Aorta (tissue), 5 donors: ENCODE measurements at places on chromosomes 7 and 10.

- no peak overlapping the region for H3K27ac ChIP-seq
- H3K4me1 ChIP-seq = no peaks in the 10 kb centered on the region
- H3K4me3 ChIP-seq = no peak overlapping the region
- DNase-seq = no peak
These were observed 331.8 kb downstream of the CALN1 start for GRCh38 chr7:72080341-72080766.

DNA sequence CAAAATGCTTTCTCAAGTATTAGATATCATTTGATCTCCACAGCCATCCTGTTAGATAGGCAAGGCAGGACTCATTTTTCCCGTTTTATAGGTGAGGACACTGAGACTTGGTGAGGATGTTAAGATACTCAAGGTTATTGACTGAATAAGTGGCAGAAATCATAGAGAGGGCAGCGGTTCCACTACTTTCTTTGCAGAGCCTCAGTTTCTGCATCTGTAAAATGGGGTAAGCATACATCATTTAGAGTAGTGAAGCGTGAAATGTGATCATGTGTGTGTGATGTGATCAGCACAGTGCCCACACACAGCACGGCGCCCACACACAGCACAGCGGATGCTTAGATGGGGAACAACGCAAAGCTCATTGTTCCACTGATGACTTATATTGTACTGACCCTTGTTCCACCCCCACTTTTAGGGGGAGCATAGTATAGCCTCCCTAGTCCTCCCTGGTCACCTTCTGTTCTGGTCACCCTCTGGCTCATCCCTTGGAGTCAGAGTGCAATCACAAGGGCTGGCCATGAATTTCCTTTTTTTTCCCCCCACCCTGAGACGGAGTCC, 10.5 kb downstream of the UBTD1 start:
- peak; percentile 36 for DNase-seq
- H3K27me3 ChIP-seq = no peaks in the 10 kb centered on the region
- H3K27ac ChIP-seq = no peak overlapping the region
- no peak overlapping the region for H3K4me3 ChIP-seq
- H3K4me1 ChIP-seq = no peaks in the 10 kb centered on the region

GRCh38 chr7:117790251-117790650, 83.0 kb downstream of the CTTNBP2 start:
- H3K4me1 ChIP-seq = no peaks in the 10 kb centered on the region
- H3K36me3 ChIP-seq = no peaks in the 10 kb centered on the region
- H3K27me3 ChIP-seq = no peaks in the 10 kb centered on the region
- H3K27ac ChIP-seq = no peak overlapping the region

GRCh38 chr7:95686109-95686508, 86.2 kb upstream of the DYNC1I1 start:
- no peak overlapping the region for H3K27ac ChIP-seq
- no peaks in the 10 kb centered on the region for H3K4me1 ChIP-seq
- DNase-seq = no peak
- H3K4me3 ChIP-seq = no peak overlapping the region
- no peaks in the 10 kb centered on the region for H3K36me3 ChIP-seq
- no peaks in the 10 kb centered on the region for H3K27me3 ChIP-seq

DNA sequence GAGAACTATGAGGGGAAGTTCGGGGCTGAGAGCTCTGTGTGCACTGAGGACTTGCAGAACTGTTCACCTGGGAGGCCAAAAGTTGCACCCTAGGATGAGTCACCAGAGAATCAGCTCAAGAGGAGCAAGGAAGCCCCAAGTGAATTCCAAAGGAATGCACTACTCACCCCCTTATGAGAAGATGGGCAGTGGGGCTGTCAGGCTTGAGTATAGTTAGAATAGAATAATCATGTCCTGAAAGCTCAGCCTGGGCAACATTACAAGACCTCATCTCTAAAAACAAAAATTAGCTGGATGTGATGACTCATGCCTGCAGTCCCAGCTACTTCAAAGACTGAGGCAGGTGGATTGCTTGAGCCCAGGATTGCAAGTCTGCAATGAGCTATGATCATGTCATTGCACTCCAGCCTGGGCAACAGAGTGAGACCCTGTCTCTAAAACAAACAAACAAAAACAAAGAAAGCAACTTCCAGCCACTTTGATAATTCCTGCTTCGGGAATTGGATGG, 30.0 kb downstream of the MAP3K8 start:
- H3K36me3 ChIP-seq = no peaks in the 10 kb centered on the region
- no peak for DNase-seq
- no peaks in the 10 kb centered on the region for H3K27me3 ChIP-seq

- no peaks in the 10 kb centered on the region for H3K36me3 ChIP-seq
- no peak for DNase-seq
- H3K4me1 ChIP-seq = no peaks in the 10 kb centered on the region
- no peaks in the 10 kb centered on the region for H3K27me3 ChIP-seq
These were observed 100.4 kb upstream of the DNAJC1 start for GRCh38 chr10:22103701-22104470.

- no peak overlapping the region for H3K4me3 ChIP-seq
- no peak for DNase-seq
- no peaks in the 10 kb centered on the region for H3K36me3 ChIP-seq
- no peak overlapping the region for H3K27ac ChIP-seq
- H3K27me3 ChIP-seq = no peaks in the 10 kb centered on the region
These were observed 141.2 kb downstream of the MLLT10 start for GRCh38 chr10:21675157-21675796.

DNA sequence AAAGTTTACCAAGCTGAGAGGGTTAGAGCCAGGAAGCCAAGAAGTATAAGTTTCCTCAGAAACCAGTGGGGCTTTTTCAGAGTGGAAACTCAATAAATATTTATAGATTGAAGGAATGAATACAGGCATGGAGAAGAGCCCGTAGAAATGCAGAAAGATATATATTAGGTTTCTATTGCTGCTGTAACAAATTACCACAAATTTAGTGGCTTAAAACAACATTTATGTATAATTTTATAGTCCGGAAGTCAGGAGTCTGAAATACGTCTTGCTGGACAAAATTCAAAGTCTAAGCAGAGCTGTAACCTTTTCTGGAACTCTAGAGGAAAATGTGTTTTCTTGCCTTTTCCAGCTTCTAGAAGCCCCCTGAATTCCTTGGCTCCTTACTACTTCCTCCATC, 107.3 kb upstream of the SEMA3D start:
- no peaks in the 10 kb centered on the region for H3K27me3 ChIP-seq
- H3K27ac ChIP-seq = no peak overlapping the region
- no peaks in the 10 kb centered on the region for H3K36me3 ChIP-seq

DNA sequence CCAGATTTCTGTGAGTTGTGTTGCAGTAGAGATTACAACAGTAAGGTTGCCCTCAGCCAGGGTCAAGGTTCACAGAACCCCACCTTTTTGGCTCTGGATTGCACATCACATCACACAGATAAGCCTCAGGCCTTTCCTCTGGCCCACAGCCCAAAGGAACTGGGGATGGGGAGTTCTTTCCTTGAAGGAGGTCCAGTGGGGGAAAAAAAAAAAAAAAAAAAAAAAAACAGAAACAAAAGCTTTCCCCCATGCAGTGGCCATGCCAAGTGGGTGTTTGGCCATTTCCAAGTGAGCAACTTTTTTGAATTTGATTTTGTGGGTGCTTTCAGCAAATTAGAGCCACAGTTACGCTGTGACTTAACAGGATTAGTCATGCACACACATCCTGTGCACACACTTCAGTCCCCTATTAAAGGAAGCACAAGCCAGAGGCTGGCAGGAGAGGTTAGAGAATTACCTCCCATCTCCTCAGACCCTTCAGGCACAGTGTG, 79.3 kb upstream of the NANOS1 start:
- H3K36me3 ChIP-seq = no peaks in the 10 kb centered on the region
- no peaks in the 10 kb centered on the region for H3K27me3 ChIP-seq
- no peak overlapping the region for H3K4me3 ChIP-seq
- DNase-seq = no peak

DNA sequence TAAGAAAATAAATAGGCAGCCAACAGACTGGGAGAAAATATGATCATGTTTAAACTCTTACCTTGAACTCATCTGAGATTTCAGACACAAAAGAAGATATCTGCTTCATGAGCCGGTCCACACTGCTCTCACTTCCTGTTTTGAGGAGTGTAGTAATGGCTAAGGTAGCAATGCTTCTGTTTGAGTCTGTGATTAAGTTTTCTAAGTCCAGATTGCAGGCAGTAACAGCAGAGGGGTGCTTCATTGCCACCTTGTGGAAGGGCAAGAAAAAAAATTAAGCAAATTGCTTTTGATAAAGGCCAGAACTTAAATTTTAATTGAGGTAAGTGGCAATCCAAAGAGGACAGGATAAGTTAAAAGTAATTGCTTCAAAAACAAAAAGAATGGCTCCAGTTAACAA, 69.1 kb downstream of the MEST start:
- no peak for DNase-seq
- H3K4me1 ChIP-seq = no peaks in the 10 kb centered on the region
- no peak overlapping the region for H3K27ac ChIP-seq
- no peak overlapping the region for H3K4me3 ChIP-seq

GRCh38 chr10:19412531-19412930, 363.9 kb downstream of the MALRD1 start:
- no peak for DNase-seq
- H3K4me3 ChIP-seq = no peak overlapping the region
- no peaks in the 10 kb centered on the region for H3K4me1 ChIP-seq
- no peak overlapping the region for H3K27ac ChIP-seq
- no peaks in the 10 kb centered on the region for H3K27me3 ChIP-seq

DNA sequence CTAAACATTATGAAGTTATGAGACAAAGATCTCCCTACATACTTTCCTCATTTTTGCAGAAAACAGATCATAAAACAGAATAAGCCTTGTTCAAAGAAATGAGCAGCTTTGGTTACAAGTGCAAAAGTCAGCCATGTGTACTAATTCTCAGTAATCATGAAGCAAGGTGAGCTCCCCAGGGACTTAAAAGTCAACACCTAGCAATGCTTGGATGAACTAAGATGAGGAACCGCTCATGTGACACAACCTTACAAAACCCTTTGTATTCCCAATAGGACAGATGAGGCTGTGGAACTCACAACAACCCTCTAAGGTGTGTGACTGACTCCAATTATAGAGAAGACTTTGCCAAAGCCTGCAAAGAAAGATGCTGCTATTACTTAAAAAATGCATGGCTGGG, 154.5 kb downstream of the SLC25A13 start:
- H3K4me1 ChIP-seq = no peaks in the 10 kb centered on the region
- H3K27ac ChIP-seq = no peak overlapping the region
- no peaks in the 10 kb centered on the region for H3K27me3 ChIP-seq
- DNase-seq = no peak

GRCh38 chr7:15113752-15114151, 211.2 kb upstream of the DGKB start:
- no peak for DNase-seq
- H3K36me3 ChIP-seq = no peaks in the 10 kb centered on the region
- H3K27me3 ChIP-seq = no peaks in the 10 kb centered on the region

DNA sequence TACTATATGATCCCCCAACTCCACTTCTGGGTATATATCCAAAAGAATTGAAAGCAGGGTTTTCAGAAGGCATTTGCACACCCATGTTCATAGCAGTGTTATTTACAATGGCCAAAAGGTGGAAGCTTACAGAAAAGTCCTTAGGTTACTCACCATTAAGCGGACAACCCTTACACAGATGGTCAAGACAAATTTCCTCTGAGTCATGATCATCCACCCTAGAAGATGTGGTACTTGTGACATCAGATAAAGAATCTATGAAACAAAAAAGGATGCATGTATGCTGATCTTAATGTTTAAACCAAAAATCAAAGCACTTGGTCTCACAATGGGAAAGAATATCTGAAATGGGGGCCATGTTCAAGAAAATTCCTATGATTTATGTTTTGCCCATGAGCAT, 31.1 kb downstream of the ZC3HAV1 start:
- no peak overlapping the region for H3K4me3 ChIP-seq
- no peak for DNase-seq
- peaks cover 8% of the 10 kb centered on the region for H3K36me3 ChIP-seq
- no peak overlapping the region for H3K27ac ChIP-seq
- peaks cover 2% of the 10 kb centered on the region for H3K4me1 ChIP-seq
- no peaks in the 10 kb centered on the region for H3K27me3 ChIP-seq

DNA sequence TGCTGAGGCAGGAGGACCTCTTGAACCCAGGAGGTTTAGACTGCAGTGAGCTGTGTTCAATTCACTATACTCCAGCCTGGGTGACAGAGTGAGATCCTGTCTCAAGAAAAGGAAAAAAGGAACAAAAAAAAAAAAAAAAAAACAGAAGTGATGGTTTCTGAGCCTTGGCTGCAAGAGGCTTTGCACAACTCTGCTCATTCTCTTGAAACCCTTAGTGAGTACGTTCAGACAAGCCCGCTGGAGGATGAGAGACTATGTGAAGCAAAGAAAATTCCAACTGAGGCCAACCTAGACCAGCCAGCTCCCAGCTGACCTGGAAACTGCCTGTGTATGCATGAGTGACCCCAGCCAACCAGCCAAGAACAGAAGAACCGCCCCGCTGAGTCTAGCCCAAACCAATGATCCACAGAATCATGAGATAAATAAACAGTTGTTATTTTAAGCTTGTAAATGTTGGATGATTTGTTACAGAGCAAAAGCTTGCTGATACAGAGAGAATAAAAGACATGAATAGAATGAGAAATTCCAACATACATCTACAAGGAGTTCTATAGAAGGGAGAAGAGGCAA, 50.6 kb upstream of the FZD9 start:
- no peaks in the 10 kb centered on the region for H3K4me1 ChIP-seq
- DNase-seq = no peak
- no peaks in the 10 kb centered on the region for H3K36me3 ChIP-seq
- no peak overlapping the region for H3K4me3 ChIP-seq
- H3K27me3 ChIP-seq = no peaks in the 10 kb centered on the region
- H3K27ac ChIP-seq = no peak overlapping the region

DNA sequence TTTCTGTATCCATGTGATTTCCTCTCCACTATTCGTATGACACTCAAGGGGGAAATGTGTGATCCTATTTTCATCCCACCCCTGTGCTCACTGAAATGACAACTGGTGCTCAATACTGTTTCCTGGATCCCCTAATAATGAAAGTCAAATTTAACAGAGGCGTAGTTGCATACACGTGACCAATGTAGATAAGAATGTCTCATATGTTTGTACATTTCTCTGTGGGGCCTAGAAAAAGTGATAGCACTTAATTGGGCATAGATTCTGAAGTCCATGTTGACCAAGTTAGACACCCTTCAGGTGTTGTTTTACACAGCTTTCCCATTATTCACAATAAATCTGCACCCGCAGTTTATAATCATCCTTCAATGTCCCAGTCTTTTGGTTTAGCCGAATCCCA, 59.1 kb downstream of the JAZF1 start:
- H3K27ac ChIP-seq = no peak overlapping the region
- no peak for DNase-seq
- H3K27me3 ChIP-seq = no peaks in the 10 kb centered on the region
- no peaks in the 10 kb centered on the region for H3K4me1 ChIP-seq
- H3K36me3 ChIP-seq = no peaks in the 10 kb centered on the region
- no peak overlapping the region for H3K4me3 ChIP-seq

DNA sequence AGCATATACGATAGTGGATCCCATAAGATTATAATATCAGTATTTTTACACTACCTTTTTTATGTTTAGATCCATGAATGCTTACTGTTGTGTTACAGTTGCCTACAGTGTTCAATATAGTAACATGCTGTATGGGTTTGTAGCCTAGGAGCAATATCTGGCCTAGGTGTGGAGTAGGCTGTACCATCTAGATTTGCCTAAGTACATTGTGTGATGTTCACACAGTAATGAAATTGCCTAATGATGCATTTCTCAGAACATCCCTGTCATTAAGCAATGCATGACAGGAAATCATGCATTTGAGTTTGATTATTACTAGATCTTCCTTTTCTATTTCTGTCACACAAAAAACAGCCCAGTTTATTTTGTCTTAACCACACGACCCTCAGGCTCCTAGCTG, 14.5 kb downstream of the CBX3 start:
- H3K4me1 ChIP-seq = no peaks in the 10 kb centered on the region
- no peak overlapping the region for H3K27ac ChIP-seq
